K562 (cell line): ENCODE measurements at places on chromosomes 13 and 19. TPM values are rescaled to one million over a fixed set of nuclear protein-coding genes. Genes with fewer than 3 reads are reported as not detected.

DNA sequence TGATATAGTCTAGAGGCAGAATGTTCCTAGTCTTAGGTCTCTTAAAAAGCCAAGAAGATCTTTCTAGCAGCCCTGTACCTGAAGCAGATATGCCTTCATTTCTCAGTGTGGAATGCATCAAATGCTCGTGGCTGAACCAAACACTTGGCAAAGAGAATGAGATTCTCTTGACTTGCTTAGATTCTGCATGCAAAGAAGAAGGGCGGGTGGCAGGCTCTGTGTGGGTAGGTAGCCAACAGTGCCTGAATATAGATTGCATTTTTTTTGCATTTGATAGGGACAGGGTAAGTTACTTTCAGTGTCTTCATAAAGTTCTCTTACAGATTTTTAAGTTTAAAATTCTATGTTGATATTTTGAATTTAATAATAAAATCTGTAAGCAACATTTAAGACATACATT is 27.3 kb downstream of the IFT88 start:
- no peak overlapping the region for H3K4me3 ChIP-seq
- no peak for DNase-seq
- no peak overlapping the region for H3K27ac ChIP-seq
- H3K27me3 ChIP-seq: no peaks in the 10 kb centered on the region

PRKCG gene
- 0.09 TPM in 1 of 2 replicates, not detected in the other for total RNA-seq

DNA sequence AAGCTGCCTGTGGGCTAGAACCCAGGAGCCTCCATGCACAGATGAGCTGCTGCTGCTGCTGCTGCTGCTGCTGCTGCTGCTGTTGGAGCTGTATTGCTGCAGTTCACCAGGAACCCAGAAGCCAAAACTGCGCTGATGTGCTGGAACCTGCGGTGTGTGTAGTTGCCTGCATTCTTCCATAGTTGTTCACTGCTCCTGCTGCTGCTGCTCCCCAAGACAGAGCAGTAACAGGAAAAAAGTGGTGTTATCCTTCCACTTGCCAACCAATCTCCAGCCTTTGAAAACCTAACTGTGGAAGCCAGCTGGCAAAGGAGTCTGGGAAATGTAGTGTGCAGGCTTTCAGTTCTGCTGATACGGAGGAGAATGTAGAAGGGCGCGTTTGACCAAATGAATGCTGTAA is 37.9 kb downstream of the ARHGAP35 start:
- H3K27ac ChIP-seq: no peak overlapping the region
- no peaks in the 10 kb centered on the region for H3K27me3 ChIP-seq
- no peaks in the 10 kb centered on the region for H3K36me3 ChIP-seq
- no peak overlapping the region for H3K4me3 ChIP-seq

- H3K4me3 ChIP-seq: no peak overlapping the region
- peaks cover 9% of the 10 kb centered on the region; the same call in 1 of the 2 replicates for H3K27me3 ChIP-seq
- no peak for DNase-seq
- H3K4me1 ChIP-seq: no peaks in the 10 kb centered on the region
- no peak overlapping the region for H3K27ac ChIP-seq
- H3K36me3 ChIP-seq: no peaks in the 10 kb centered on the region
Measured at GRCh38 chr13:24112791-24113190, 47.7 kb upstream of the SPATA13 start.

- no peaks in the 10 kb centered on the region for H3K36me3 ChIP-seq
- no peaks in the 10 kb centered on the region for H3K4me1 ChIP-seq
- DNase-seq: no peak
- no peak overlapping the region for H3K27ac ChIP-seq
Measured at GRCh38 chr19:31289976-31290375, 59.3 kb downstream of the TSHZ3 start.

GRCh38 chr19:18062028-18062427 is 24.7 kb downstream of the IL12RB1 start:
- H3K4me3 ChIP-seq: no peak overlapping the region
- peaks cover 8% of the 10 kb centered on the region; the same call in 2 of the 3 replicates for H3K4me1 ChIP-seq
- no peaks in the 10 kb centered on the region for H3K36me3 ChIP-seq
- DNase-seq: no peak
- no peak overlapping the region for H3K27ac ChIP-seq
- no peaks in the 10 kb centered on the region for H3K27me3 ChIP-seq

DNA sequence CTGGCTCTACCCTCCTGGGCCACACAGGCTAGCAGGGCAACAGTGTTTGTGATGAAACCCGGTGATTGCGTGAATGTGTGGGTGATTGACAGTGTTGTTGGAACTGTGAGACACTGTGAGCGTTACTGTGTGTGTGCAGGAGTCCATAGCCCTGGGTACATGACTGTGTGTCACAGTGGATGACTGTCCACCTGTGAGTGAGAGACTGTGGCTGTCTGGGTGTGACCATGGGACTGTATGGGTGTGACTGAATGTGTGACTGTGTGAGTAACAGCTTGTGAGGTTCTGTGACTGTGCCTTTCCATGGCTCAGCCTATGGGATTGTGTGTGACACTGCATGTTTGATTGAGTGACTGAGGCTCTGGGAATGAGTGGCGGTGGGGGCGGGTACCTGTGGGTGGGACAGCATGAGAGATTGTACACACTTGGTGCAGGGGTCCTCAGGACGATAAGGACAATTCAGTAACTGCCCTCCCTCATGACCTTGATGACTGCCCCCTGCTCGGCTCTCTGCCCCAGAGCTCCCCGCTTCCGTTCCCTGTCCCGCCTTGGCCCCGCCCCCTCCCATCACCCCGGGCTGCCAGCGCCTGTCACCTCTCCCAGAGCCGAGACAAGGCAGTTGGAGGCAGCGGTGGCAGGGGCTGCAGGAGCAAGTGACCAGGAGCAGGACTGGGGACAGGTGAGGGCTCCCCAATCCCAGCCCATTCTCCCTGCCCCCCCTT is at the start of gene GIPR:
Gene GIPR, plus strand, starts transcription at position 602 of the 722 bp plus-strand sequence. CDS start 1,300 bp downstream, outside the sequence.
- no peaks in the 10 kb centered on the region for H3K27me3 ChIP-seq
- peak; percentile 88 for DNase-seq
- H3K4me3 ChIP-seq: peak within 1 kb of the TSS; percentile 58
- H3K36me3 ChIP-seq: peaks cover 15% of the 10 kb centered on the region

GRCh38 chr19:6616011-6616410 is 25.1 kb upstream of the CD70 start:
- H3K27ac ChIP-seq: no peak overlapping the region

TMPRSS9 gene
- 0.11 TPM in 1 of 2 replicates, not detected in the other for total RNA-seq

- no peaks in the 10 kb centered on the region for H3K27me3 ChIP-seq
- no peak for DNase-seq
- H3K36me3 ChIP-seq: no peaks in the 10 kb centered on the region
- no peak overlapping the region for H3K4me3 ChIP-seq
Measured at GRCh38 chr13:65966991-65967451, 1263.1 kb downstream of the PCDH9 start.

- H3K27ac ChIP-seq: no peak overlapping the region
- H3K36me3 ChIP-seq: no peaks in the 10 kb centered on the region
Measured at GRCh38 chr19:7497292-7497691, 8.5 kb upstream of the PEX11G start.

GRCh38 chr19:41264581-41265394 is 616 bp downstream of the HNRNPUL1 start:
- H3K36me3 ChIP-seq: peaks cover 34% of the 10 kb centered on the region
- H3K27ac ChIP-seq: peak overlapping the region; percentile 99
- H3K4me3 ChIP-seq: peak overlapping the region; percentile 94
- DNase-seq: peak; percentile 66
- peaks cover 11% of the 10 kb centered on the region; the same call in 2 of the 3 replicates for H3K4me1 ChIP-seq
- peaks cover 4% of the 10 kb centered on the region; the same call in 1 of the 2 replicates for H3K27me3 ChIP-seq

- no peaks in the 10 kb centered on the region for H3K36me3 ChIP-seq
- no peak for DNase-seq
- peaks cover 8% of the 10 kb centered on the region; the same call in 1 of the 2 replicates for H3K4me1 ChIP-seq
- no peak overlapping the region for H3K27ac ChIP-seq
Measured at GRCh38 chr19:34983786-34984185, 16.3 kb upstream of the GRAMD1A start.

DNA sequence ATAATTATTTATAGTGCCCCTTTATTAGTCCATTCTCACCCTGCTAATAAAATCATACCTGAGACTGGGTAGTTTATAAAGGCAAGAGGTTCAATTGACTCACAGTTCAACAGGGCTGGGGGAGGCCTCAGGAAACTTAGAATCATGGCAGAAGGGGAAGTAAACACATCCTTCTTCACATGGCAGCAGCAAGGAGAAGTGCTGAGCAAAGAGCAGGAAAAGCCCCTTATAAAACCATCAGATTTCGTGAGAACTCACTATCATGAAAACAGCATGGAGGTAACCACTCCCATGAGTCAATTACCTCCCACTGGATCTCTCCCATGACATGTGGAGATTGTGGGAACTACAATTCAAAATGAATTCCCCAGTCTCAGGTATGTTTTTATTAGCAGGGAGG is 89.9 kb upstream of the STARD13 start:
- no peaks in the 10 kb centered on the region for H3K27me3 ChIP-seq
- no peak overlapping the region for H3K4me3 ChIP-seq
- H3K4me1 ChIP-seq: no peaks in the 10 kb centered on the region
- H3K27ac ChIP-seq: no peak overlapping the region
- no peak for DNase-seq
- H3K36me3 ChIP-seq: no peaks in the 10 kb centered on the region

DNA sequence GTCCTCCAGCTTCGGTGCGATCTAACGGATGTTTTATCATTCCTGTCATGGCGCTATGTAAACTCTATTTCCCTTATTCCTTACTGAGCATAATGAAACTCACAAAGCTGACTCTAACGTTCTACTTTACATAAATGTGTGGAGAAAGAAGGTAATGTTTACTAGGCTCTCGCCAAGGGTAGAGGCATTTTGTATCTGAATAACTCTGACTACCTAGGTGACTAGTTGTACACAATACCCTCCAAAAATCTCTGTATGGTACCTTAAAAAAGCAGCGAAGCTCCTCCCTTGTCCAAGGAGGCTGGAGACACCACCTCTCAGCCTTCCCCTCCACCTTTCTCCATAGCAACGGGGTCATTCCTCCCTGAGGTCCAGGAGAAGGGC is 316 bp upstream of the ZNF530 start:
- peaks cover 10% of the 10 kb centered on the region for H3K4me1 ChIP-seq
- peak overlapping the region; percentile 74 for H3K4me3 ChIP-seq
- no peaks in the 10 kb centered on the region; the same call in 2 of the 3 replicates for H3K36me3 ChIP-seq
- H3K27ac ChIP-seq: no peak overlapping the region
- DNase-seq: no peak

DNA sequence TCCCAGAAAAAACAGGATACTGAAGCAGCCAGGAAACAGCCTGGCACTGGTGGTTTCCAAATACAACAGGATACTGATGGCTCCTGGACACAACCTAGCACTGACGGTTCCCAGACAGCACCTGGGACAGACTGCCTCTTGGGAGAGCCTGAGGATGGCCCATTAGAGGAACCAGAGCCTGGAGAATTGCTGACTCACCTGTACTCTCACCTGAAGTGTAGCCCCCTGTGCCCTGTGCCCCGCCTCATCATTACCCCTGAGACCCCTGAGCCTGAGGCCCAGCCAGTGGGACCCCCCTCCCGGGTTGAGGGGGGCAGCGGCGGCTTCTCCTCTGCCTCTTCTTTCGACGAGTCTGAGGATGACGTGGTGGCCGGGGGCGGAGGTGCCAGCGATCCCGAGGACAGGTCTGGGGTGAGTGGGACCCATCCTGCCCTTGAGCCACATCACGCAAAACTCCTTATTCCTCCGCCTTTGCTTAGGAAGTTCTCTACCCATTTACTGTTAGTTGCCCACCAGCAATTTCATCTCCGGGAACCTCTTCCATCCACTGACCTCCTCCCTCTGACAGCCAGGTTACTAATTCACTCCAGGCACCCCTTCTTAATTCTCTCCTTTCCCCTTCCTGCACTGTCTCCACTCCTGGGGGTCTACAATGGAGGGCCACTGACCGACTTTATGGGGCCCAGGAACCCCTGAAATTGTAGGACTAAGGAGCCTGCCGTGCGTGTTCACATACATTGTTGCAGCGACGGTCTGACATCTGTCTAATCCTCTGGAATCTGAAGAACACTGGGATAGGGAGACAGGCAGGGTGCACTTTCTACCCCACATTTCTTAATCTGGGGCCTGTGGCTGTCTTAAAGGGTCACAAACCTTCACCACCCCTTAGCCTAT is 1.2 kb downstream of the ITPKC start:
- H3K4me3 ChIP-seq: peak overlapping the region; percentile 62
- H3K27ac ChIP-seq: peak overlapping the region; percentile 80
- H3K27me3 ChIP-seq: no peaks in the 10 kb centered on the region
- H3K4me1 ChIP-seq: peaks cover 55% of the 10 kb centered on the region
- H3K36me3 ChIP-seq: peaks cover 8% of the 10 kb centered on the region; the same call in 2 of the 3 replicates

- H3K4me3 ChIP-seq: no peak overlapping the region
- DNase-seq: no peak
- H3K4me1 ChIP-seq: no peaks in the 10 kb centered on the region
- no peaks in the 10 kb centered on the region for H3K27me3 ChIP-seq
- no peaks in the 10 kb centered on the region for H3K36me3 ChIP-seq
Measured at GRCh38 chr13:43343645-43344044, 320.3 kb downstream of the DNAJC15 start.

DNA sequence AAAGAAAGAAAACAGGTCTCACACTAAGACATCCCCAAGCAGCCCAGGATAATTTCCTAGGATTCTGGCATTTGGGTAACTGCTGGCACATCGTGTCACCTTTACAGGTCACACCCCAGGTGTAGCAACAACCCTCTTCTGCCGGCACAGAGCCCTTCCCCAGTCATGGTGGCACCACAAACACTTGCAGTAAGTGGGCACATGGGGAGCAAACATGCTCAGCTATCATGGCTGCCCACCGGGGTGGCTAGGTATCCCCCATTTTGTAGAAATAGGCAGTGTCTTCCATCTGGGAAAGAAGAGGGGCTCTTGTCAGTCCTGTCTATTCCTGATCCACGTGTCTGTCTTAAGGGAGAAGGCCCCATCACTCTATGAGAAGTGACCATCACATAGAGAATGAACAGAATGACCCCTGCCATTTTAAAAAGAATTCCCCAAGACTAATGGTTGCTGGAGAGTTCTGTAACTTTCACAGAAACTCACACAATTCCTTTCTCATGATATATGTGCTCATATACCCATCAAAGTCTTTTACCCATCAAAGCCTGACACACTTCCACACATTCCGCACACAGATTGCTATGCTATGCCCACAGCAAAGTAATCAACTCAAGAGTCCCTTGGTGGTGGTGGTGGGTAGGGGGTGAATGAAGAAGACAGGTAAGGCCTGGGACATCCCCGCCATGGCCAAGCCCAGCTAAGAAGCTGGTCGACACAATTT is 33.3 kb downstream of the BRD4 start:
- no peak overlapping the region for H3K4me3 ChIP-seq
- peaks cover 30% of the 10 kb centered on the region; the same call in 2 of the 3 replicates for H3K36me3 ChIP-seq
- no peak for DNase-seq
- H3K27ac ChIP-seq: peak overlapping the region; percentile 45; the same call in 1 of the 3 replicates
- no peaks in the 10 kb centered on the region for H3K27me3 ChIP-seq
- H3K4me1 ChIP-seq: peaks cover 63% of the 10 kb centered on the region
